ENCODE measurements at places on chromosomes 7 and 10.

GRCh38 chr10:44478876-44479705 lies 94.2 kb upstream of the CXCL12 start:
- DNase-seq = no peak

DNA sequence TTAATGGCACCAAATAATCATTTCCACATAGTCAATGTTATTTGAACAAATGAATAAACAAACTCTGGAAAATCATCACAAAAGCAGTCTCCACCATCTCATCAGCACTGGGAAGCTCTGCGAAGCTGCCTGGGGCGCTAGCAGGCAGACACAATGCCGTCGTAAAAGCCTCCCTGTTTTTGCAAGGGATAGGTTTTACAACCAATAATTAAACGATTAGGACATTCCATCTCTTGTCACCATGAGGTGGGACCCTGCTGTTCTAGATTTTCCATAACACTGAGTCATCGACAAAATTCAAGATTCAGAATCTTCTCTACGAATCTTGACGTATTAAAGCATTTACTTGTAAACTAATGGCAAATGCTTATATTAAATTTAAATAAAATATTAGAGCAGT lies 172.8 kb upstream of the AKR1E2 start:
- no peak for DNase-seq

- DNase-seq = no peak
These were observed 53.2 kb downstream of the TFAM start for GRCh38 chr10:58438340-58438871.

DNA sequence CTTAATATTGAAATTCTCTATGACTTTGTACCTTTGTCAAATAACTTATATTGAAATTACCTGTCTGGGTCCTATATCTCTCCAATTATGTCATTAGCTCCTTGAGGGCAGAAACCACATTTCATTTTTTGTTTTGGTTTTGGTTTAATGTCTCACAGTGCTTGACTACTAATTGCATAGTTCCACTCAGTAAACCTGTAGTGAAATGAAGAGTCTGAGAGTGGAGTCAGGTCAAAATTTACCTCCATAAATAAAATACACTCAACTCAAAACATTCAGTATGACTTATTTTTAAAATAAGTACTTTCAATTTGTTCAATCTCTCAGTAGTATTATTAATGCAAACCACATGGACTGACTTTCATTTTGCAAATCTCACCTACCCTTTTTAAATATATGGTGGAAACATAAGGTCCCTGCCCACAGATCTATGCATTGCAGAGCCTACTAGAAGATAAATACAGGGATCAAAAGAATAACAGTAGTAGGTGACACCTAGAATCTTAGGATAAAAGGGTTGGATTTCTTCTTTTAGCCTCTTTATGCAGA lies 32.5 kb downstream of the PDE1C start:
- DNase-seq = no peak

GRCh38 chr7:137360087-137360679 lies 16.6 kb upstream of the PTN start:
- DNase-seq = no peak

- DNase-seq = no peak
These were observed 130.6 kb upstream of the SLC26A5 start for GRCh38 chr7:103576641-103577040.

DNA sequence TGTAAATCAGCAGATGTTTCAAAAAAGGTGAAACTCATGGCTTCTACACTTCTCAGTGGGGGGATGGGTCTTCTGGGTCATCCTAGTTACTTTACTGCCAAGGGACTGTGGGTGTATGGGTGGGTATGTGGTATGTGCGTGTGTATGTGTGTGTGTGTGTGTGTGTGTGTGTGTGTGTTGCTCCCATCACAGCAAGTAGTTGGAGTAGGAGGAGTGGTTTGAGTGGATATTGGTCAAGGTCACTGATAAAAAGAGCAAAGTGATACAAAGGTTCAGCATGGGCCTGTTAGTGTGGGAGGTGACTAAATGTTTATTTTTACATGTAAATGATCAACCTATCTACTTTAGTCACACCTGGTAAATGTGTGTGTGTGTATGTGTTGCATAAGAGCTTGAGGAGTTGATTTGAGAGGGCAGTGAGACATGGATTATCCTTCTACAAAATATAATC lies 11.8 kb upstream of the COBL start:
- DNase-seq = no peak

DNA sequence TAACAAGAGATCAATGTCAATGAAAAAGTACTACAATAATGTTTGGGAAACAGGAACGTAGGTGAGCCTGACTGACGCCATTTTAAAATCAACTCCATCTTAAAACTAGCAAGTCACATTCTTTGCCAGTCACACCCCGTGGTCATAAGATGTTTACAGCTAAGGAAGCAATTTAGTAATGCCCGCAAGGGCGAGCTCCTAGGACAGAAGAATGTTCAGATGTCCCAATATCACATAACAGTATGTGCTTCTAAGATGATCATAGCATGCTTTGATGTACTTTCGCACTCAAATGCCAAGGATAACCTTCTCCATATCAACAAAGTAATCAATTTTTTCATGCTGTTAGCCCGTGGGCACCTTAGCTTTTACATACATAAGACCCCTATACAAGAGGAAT lies 113.8 kb upstream of the EGFR start:
- no peak for DNase-seq

DNA sequence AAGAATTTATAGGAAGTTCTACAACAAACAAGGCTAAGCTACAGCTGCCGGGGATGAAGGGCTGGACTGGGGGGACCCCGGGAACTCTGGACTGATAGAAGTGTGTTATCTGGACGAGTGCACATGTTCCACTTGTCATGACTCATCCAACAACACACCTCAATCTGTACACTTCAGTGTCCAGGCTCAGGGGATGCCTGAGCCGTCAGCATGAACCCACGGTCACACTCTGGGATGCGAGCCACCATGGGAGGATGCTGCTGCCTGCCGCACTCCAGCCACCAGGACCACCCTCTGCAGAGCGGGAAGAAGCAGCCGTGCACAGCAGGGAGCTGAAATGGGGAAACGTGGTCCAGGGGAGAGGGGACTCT lies 67.5 kb downstream of the MAD1L1 start:
- DNase-seq = no peak

- DNase-seq = no peak
These were observed 23.3 kb downstream of the ADCY1 start for GRCh38 chr7:45597286-45597984.

GRCh38 chr10:79022565-79023230 lies 46.1 kb upstream of the ZMIZ1 start:
- DNase-seq = no peak

GRCh38 chr7:47087866-47088265 lies 494.0 kb downstream of the TNS3 start:
- DNase-seq = no peak

DNA sequence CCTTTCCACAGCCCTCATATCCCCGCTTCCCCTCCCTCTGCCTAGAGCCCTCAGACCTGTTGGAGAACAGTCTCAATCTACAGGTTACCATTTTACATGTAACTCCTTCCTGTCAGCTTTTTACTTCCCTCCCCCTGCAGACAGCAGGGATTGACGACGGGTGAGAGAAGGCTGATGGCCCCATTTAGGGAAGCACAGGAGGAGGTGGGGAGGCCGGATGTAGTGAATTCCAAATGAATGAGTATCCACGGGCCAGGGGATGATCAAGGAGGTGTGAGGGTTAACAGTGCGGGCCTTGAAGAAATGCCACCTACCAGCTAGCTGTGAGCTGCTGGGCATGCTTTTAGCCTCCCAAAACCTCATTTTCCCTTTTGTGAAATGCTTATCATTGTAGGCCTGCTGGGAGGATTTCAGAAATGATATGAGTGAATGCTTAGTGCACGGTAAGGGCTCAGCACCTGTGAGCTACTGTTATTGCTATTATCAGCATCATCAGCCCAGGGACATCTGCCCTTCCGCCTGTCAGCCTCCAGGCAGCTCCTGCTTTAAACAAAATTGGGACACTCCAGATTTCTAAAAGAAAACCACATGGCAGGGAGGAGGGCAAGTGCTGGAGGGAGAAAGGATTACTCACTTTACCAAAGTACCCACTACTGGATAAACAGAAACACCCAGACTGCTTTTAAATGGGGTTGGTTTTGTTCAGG lies 6.5 kb upstream of the NANOS1 start:
- DNase-seq = no peak

DNA sequence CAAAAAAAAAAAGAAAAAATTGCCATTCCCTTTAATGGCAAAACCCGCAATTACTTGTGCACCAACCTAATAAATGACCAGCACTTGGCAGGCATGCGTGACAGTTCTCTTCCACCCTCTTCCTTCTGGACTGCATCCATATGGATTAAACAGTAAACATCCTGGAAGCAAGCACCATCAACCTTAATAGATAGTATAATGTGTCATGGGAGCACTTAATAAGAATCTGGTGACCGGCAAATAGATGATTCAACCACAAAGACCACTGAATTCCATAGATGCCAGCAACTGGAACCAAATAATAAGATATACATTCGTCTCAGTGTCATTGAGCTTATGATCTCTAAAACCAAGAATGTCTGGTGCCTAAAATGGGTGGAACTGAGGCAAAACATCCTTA lies 610.2 kb downstream of the CALN1 start:
- no peak for DNase-seq

- no peak for DNase-seq
These were observed 31.4 kb upstream of the DLX6 start for GRCh38 chr7:96973986-96974385.

Data from activated naive CD4-positive, alpha-beta T cell treated with anti-CD3 and anti-CD28 coated beads, Interleukin-2, amount 50 U/mL, for 16 hours (primary cell).